ENCODE measurements at places on chromosomes 2 and 18.

- DNase-seq, result no peak
Observed at GRCh38 chr2:160952464-160953254, 207.6 kb upstream of the TANK start.

DNA sequence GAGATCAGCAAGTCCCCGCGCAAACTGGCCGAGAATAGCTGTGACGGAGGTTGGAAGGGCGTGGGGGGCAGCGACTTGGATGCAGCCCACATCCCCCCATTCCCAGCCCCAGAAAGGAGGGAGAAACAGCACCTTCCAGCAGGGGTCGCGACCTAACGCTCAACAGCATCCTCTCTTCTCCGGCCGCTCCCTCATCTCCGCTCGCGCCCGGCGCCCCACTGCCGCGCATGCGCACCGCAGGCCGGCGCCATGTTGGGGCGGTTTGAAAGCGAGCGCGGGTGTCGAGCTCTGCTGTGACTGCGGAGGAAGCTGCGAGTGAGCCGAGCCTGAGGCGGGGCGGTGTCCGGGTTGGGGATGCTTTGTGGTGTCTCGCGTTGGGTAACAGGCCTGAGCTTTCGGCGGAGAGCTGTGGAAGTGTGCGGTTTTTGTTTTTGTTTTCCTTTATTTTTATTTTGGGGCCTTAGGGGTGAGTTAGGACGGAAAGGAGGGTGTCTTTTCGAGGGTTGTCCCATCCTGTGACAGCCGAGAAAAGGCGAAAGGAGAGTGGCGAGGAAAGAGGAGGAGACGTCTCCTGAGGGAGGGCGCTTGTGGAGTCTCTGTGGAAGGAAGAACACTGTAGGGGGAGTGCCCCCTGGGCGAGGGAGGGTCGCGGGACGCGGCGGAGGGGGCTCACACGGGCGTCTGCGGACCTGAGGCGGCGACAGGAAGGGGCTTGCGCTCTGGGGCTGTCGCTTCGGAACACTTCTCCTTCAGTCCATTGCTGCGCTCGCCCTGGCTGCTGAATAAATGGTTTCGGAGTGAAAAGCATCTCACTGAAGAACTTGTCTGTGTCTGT, at the start of the genes C18orf54 and STARD6:
Gene C18orf54 (plus strand): TSS at position 247 of the 835 bp plus-strand sequence. CDS start 2,667 bp downstream, outside the sequence.
Gene STARD6 (minus strand): TSS at position 199 of the 835 bp plus-strand sequence. CDS start 3,285 bp downstream, outside the sequence.
- DNase-seq, result peak; percentile 78

GRCh38 chr2:186771395-186771794, 77.5 kb downstream of the FAM171B start:
- peak; percentile 78 for DNase-seq

DNA sequence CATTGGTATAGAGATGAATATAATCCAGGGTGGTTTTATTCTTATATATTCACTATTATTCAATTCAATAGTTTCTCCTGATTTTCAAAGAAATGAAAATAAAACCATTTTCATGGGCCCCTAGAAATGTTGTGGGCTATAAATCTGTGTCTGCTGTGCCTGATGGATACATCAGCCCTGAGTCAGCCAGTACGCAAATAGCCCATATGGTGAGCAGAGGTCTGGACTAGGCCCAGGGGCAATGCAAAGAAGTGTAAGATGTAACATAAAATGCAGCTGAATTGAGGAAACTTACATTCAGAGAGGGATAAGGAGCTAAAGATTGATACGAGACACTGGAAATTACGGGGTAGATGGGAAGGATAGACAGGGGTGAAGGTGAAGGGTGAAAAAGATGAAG, 122.5 kb downstream of the MAIP1 start:
- no peak for DNase-seq

GRCh38 chr2:74199275-74199701, 873 bp downstream of the MTHFD2 start:
- DNase-seq, result no peak

- DNase-seq, result no peak
Observed at GRCh38 chr2:18891600-18892345, 302.4 kb upstream of the NT5C1B start.

DNA sequence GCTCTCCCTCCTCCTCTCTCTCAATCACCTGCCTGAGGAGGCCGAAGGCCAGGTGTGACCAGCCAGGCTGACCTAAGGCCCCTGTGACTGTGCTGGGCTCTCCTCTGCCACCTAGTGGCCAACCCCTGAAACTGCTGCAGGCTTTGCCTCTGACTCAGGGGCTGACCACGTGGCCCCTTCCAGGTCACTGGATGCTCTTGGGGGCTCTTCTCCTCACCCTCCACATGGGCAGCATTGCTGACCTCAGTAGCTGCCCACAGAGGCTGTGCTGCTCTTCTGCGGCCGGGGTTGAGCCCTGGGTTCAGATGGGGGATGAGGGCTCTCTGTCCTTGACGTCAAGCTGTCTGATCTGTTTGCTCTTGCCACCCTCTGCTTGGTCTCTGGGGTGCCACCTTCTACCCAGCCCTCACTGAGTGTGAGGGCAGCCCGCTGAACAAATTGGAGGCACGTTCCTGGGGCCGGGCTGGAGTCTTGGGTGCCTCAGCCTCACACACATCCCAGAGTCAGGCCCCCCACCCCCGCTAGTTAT, 122.7 kb downstream of the TWIST2 start:
- peak; percentile 64 for DNase-seq

DNA sequence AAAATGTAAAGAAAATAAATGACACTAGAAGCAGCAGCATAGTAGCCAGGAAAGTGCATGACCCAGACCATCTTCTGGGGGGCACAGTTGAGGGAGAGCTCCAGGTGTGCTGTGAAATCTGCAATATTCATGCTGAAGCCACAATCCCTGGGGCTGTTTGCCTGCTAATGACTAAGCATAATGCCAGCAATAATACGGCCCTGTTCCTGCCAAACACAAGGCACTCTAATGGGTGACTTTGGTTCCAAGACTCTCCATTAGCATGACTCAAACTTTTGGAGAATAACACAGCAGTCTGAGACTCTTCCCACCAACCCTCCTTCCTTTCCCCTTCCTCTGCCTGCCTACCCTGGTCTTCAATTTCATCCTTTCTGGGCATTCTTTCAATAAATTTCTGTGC, 77.9 kb upstream of the DOCK10 start:
- no peak for DNase-seq

DNA sequence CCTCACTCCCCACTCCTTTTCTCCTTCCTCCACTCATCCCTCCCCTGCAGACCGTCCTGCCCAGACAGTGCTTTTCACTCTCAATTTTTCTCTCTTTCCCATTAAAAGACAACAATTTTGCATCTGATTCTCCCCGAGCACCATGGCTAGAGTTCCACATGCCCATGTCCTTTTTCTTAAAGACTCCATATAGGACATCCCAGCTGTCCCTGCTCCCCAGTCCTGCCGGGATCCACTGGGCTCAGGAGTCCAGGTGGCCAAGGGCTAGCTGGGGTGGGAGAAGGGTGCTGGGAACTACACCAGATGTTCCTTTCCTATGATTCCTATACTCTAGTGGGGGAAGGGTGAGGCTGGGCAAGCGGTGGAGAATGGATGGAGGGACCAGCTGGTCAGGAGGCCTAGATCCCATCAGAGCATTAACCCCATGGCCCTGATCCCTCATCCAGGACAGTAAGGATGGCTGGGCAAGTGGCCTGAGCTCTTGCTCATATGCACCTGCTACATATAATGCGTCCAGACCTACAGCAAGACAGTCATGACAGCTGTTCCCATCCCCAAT, 52.8 kb upstream of the RMDN2 start:
- DNase-seq, result no peak

- DNase-seq, result peak; percentile 26
Observed at GRCh38 chr2:9895669-9896590, 52.7 kb downstream of the TAF1B start.

- DNase-seq, result no peak
Observed at GRCh38 chr2:191790737-191791136, 56.2 kb downstream of the CAVIN2 start.

DNA sequence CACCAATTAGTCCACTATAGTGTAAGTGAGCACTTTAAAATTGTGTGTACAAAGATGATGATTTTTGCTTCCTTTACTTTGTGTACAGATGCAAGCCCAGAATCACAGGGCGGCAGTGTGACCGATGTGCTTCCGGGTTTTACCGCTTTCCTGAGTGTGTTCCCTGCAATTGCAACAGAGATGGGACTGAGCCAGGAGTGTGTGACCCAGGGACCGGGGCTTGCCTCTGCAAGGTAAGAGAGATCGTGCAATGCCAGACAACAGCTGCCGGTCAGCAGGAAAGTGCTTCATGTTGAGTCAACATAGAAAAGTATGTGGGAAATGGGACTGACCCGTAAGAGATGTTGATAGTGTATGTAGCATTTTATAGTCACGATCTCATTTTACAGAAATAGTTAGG, 156.8 kb upstream of the TTC39C start:
- DNase-seq, result no peak

GRCh38 chr2:41595240-41595639, 452.6 kb upstream of the PKDCC start:
- no peak for DNase-seq

DNA sequence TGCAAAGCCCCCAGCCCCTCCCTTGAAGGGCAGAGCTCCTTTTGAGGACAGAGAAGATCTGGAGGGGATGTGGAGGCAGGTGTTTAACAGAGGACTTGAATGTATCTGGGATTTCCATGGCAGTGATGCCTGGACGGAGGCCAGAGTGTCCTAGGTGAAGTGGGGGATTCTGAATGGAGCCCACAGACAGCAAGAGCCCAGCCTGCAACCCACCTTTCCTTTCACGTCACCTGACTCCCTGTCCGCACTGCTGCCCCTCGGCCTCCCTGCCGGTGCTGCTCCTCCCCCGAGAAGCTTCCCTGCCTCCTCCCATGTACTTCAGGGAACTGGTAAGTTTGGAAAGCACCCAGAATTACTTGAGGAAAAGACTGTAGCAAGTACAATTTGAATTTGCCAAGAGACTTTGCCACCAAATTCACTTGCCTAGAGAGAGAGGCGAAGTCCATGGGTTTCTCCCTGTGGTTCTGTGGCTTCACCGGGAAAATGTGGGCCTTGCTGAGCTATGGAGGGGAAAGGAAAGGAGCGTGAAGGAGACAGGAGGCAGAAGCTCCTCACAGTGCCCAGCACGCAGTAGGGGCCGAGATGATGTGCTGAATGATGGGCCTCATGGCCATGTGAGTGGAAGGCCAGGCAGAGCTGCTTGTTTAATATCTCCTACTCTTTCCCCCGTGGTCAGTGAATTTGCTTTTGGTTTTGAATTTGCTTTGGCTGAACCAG, 13.9 kb upstream of the ASPRV1 start:
- DNase-seq, result no peak

GRCh38 chr2:143422681-143423080, 293.5 kb downstream of the ARHGAP15 start:
- DNase-seq, result no peak

GRCh38 chr2:227406177-227407031, 18.7 kb upstream of the SCYGR1 start:
- peak; percentile 67 for DNase-seq

DNA sequence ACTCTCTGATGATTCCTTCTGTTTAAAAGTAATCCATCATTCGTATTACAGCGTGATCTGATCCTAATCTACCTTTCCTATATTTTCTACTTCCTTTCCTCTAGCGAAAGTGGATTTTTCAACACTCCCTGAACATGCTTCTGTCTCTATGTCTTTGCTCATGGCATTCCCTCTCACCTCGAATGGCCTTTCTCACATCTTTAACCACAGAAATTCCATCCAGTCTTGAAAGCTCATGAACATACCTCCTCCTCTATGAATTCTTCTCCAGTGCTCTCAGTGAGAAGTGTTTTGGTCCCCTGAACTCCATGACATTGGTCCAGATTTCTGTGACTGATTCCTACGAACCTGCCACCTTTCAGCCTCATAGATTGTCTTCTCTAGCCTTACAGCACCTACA, 323.2 kb downstream of the RAD51AP2 start:
- no peak for DNase-seq

DNA sequence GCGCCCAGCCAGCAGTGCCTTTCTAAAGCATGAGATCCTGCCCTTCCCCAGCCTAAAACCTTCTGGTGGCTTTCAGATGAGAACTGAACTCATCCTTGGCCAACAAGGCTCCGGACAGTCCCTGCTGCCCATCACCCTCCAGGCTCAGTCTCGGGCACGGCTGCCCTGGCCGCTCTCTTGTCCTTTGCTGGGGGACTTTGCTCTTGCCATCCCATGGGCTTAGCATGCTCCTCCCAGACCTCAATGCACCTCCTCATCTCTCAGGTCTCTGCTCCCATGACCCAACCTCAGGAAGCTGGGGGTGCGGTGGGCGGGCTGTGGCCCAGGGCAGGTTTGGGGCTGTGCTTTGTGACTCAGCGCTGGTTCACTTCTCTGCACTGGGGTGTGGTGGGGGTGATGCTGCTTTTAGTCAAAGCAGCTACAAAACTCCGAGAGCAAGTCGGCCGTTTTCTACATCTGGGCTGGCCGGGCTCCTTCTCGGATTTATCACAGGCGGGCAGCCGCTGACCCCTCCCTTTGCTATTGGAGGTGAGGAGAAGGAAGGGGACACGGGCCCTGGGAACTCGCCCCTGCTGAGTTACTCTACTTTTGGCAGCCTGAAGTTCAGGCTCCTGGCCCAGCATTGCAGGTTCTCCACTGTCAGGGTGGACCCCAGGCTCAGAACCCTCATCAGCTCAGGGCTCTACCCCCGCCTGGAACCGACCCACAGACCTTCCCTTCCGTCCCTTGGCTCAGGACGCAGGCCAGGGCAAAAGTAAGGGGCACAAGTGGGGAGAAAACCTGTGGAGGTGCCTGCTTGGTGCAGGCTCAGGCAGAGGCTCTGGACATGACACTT, 90.6 kb upstream of the TAF1B start:
- DNase-seq, result no peak

DNA sequence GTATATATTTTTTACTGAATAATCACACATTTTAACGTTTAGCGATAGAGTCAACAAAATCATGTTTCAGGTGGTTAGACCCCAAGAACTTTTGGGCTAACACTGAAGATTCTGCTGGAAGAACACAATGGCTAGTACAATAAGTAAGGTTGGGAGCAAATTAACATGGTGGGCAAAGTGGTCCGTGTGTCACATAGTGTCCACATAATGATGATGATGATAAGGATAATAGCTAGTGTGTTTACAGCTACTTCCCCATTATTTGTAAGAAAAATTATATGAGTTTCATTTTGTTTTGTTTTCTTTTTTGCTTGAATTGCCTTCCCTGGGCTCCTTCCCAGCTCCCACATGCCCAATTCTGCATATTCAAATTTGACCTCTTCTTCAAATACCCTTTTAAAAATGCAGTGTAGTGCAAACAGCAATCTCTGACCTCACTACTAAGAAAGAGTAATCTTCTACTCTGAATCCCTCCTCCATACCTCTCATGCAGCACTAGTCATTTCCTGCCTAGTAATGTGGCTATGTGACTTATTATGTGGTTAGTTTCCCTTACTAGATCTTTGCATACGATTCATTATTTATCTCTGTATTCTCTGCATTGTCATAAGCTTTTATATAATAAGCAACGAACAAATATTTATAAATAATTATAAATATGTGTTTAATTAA, 16.9 kb upstream of the VPS54 start:
- DNase-seq, result no peak

GRCh38 chr18:25962176-25962575, 128.2 kb downstream of the SS18 start:
- DNase-seq, result no peak

GRCh38 chr18:1392865-1393734, 488.4 kb downstream of the ADCYAP1 start:
- no peak for DNase-seq

Data from Caco-2 (cell line).